ENCODE measurements at places on chromosomes 7 and 10.

DNA sequence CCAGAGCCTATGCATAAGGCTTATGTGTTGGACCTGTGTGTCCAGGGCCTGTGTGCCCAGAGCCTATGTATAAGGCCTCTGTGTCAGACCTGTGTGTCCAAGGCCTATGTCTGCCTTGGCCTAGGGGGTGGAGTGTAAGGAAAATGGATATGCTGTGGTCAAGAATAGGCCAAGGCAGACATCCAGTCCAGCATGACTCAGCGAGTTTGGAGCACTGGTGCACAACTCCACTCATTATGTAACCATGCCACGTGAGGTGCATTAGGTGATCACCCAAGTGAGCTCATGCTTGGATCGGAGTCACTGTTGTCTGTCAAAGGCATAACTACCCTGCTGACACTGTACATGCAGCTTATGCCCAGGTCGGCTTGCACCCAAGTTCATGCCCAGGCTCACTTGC lies 238.9 kb downstream of the CACNA2D1 start:
- no peak for DNase-seq

DNA sequence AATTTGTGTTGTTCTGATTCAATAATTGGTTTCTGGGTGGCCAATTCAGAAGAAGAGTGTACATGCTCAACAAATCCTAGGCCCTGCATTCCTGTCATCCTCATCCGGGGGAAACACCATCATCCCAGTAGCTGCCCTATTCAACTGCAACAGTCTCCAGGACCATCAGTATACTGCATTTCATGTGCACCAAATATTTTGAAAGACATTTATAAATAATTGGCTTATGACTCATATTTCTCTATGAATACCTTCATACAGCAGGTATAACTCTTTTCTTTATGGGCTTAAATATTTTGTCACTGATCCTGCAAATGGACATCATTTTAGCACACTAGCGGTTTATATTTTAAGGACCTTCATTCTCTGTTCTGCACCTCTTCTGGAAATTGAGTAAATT lies 38.0 kb downstream of the CD36 start:
- DNase-seq = no peak

DNA sequence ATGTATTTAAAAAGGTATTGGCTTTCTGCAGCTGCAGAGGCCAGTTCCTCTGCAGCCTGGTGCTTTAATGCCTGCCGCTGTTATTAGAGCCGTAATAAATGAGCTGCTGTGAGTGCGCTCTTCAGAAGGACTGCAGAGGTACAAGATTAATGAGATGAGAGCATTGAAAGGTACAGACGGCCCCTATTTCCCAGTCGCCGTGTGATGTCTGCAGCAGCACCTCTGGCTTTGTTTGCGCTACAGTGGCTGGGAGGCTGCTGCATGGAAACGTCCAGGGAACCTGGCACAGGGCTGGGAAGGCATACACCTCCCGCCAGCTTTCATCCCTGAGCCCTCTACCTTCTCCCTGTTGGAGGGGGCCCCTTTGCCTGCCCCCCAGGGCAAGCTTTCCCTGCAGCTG lies 383.8 kb upstream of the ZMIZ1 start:
- no peak for DNase-seq

DNA sequence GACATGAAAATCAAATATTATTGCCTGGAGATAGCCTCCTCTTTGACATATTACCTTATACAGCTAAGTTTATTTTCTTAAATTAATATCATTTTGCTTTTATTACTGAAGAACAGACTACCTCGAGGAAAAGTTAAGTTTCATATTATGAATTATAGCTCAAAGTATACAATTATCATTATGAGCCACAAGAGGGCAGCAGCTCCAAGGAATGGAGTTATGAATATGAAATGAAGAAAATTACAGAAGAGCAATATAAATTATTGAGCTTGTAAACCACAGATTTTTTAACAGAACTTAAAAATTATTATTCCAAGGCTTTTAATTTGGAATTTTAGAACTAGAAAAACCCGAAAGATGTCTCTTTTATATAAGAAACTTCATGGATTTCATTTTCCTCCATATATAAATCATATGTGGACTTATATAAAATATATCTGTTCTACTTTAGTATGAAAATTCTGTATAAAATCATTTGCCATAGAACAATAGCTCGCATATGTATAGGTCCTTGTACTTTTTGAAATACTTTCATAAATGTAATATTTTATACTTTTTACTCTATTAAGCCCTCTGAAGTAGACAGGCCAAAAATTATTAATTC lies 40.1 kb downstream of the IQUB start:
- peak; percentile 25 for DNase-seq

DNA sequence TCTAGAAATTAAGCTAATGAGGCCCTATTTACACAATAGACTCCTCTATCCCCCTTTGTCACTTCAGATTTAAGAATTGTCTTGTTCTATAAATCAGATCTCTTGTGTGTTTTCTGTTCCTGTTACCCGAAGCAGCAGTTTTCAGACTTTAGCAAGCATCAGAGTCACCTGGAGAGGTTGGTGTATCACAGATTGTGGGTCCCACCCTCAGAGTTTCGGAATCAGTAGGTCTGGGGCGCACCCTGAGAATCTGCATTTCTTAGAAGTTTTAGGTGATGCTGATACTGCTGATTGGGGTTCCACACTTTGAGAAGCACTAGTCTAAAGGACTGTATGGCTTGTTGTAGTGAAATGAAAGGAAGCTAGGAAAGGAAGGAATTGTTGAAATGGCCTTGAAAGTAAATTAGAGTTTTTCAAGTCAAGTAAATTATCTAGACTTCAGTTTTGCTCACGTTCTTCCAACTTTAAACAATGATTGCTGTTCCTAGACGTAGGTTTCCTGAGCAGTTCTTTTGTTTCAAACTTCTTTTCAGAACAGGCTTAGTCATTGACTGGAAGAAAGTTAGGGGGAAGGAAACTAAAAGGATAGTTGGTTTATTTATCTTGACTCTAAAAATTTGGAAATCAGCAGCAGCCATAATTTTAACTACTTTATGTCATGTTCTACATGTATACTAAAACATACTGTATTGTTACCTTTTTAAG lies 15.7 kb downstream of the BPGM start:
- no peak for DNase-seq

GRCh38 chr10:78727728-78728127 lies 341.0 kb upstream of the ZMIZ1 start:
- DNase-seq = no peak

DNA sequence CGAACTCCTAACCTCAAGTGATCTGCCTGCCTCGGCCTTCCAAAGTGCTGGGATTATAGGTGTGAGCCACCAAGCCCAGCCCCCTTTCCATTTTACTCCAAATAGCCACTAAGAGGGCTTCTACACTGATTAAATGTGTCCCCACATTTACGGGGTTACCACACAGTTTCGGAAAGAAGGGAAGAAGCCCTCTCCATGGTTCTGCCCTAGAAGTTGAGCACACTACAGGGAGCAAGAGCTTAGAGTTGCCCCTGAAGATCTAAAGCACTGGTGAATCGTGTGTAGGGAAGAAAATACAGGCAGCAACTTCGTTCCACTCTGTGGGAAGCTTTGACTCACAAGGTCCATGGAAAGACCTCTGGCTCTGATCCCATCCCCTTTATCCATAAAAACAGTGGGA lies 133.0 kb upstream of the PRKCQ start:
- no peak for DNase-seq

- no peak for DNase-seq
Measured at GRCh38 chr7:98755138-98755898, 114.5 kb downstream of the TMEM130 start.

DNA sequence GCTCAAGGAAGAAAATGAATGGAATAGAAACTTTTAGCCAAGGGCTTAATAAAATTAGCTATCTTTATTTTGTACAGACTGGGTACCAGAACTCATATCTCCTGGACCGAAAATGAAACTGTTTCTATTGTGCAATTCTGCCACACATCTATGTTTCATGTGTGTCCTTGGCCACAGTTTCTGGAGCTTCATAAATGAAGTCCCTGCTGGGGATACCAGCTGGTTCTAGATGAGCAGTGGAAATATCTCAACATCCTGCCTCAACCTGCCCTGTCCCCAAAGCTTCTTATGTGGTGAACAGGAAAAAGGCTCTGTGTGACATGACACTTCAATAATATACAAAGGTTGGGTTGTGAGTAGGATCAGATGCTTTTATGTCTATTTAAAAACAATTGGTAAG lies 310.1 kb upstream of the SORCS1 start:
- no peak for DNase-seq

DNA sequence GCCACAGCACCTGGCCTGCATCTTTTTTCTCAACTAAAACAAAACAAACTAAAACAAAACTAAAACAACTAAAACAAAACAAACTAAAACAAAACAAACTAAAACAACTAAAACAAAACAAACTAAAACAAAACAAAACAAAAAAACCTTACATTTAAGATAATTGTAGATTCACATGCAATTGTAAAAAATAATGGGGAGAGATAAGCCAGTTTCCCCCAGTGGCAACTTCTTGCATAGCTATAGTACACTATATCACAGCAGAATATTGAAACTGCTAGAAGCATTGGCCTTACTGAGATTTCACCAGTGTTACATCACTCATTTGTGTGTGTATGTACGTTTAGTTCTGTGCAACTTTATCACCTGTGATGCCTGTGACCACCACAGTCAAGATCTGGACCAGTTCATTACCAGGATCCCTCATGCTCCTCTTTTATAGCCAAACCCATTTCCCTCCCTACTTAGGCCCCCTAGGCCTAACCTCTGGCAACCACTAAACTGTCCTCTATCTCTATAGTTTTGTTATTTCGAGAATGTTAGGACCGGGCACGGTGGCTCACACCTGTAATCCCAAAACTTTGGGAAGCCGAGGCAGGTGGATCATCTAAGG lies 9.3 kb downstream of the FXYD4 start:
- no peak for DNase-seq

DNA sequence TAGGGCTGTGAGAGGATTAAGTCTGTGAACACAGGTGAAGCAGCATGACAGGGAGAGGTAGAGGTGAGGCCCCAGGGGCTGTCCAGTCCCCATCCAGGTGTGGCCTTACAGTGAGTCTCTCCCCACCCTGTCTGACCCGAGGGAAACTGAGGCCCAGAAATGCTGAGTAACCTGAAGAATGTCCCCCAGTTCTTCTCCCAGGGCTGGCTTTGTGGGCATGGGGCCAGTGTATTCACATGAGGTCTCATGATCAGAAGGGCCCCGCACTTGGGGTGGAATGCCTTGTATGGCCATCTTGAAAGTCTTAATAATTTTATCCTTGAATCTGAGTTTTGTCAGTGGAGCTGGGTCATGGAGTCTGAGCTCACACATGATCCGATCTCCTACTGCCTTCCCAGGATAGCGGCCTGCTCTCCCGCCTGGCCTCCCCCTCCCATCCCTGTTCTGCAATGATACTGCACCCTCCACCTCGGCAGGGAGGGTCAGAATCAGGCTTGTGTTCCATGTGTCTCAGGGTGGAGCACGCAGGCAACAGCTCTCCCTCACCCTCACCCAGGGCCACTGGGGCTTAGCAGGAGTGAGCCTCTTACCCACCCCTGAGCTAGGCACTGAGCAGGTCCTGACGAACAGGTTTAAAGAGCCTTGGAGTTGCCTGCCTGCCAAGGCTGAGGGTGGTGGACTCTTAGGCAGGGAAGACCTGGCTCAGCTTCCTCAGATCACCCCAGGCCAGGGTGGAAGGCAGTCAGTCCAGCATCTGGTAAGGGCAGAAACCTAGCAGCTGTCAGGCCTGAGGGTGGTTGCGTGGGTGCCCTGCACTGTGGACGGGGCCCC lies 41.4 kb upstream of the NPFFR1 start:
- no peak for DNase-seq

- no peak for DNase-seq
Measured at GRCh38 chr10:85919491-85920021, 447.0 kb downstream of the GRID1 start.

GRCh38 chr10:85139124-85139523 lies 810.7 kb downstream of the CCSER2 start:
- no peak for DNase-seq

DNA sequence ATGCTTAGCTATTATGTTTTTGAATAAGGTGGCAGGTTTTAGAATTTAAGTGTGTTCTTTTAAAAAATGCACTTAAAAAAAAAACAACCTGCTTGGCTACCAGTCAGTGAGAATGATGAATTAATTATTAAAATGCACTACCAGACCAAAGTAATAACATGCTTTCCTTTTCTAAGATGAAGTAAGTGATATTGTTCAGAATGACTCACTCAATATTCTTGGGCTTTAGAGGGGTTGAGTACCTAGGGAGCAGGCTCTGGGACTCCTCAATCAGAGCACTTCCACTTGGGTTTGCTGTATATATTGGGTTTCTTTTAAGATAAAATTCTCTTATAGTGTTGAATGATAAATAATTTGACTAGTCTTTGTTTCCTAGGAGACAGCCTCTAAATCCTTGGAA lies 8.6 kb downstream of the STAM start:
- no peak for DNase-seq

- DNase-seq = no peak
Measured at GRCh38 chr7:145431834-145432233, 596.0 kb upstream of the TPK1 start.

- DNase-seq = no peak
Measured at GRCh38 chr10:95275726-95276366, 15.0 kb downstream of the PDLIM1 start.

DNA sequence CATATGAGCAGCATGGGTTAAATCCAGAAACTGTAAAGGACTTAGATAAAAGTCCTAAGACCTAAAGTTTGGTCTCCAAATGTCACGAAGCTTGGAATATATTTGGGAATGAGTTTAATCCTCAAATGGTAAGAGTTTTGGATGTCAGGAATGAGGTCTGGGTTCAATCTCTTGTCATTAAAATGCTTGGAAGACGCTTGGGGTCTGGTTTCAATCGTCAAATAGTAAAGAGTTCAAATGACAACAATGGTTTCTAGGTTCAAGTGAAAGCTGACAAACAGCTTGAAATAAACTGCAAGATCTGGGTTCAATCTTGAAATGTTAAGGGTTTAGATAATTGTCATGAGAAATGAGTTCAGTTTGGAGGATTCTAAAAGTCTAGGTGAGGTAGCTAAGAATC lies 385.5 kb upstream of the HPS1 start:
- no peak for DNase-seq

DNA sequence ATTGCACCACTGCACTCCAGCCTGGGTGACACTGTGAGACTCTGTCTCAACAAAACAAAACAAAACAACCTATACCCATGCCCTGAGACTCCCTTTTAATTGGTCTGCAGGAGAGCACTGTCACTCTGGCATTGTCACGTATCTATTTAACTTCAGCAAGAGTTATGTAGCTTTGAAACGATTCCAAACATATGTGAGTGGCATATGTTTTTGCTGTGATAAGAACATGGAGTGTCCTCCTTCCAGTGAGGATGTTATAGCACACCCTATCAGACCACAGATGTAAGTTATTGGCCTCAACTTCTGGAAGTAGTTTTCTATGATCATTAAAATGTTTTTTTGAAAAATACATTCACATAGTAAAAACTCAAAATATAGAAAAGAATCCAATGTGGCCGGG lies 15.5 kb upstream of the DNAJC12 start:
- no peak for DNase-seq

All from HAP-1 (cell line).